NCI-H2081 (cell line): ENCODE measurements at places on chromosomes 6 and 20.

- DNase-seq, result no peak
These were observed 339.0 kb downstream of the TPBG start for GRCh38 chr6:82702574-82702973.

DNA sequence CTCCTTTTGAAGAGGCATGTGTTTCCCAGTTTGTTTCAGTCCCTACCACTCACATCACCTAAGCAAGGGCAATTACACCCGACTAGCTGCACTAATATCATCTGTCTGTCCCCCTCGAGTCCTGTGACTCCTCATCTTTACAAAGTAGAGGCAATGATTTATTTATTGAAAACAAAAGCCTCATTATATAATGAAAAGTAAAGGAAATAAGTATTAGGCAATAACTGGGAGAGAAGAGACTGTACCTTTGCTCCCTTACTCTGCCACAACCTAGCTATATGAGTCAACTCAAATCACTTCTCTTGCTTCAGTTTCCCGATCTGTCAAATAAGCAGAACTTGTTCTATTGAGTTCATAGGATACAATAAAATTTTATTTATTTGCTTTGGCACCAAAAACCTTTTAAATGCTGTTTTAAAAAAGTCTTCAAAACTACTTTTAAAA lies 38.9 kb downstream of the CSNK2A1 start:
- no peak for DNase-seq

DNA sequence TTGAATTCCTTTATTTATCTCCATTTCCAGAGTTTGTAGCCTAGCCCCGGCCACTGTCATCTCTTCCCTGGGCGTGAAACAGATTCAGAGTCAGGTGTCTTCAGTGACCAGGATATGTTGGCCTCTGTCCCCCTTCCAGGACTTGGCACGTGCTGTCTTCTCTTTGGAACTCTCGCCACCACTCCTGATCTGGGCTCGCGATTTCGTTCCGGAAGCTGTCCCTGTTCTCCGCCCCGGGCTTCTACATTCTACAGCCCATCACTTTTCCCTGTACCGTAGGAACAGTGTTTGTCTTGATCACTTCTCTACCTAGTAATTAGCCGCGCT lies 739 bp downstream of the GSS start:
- DNase-seq, result no peak

DNA sequence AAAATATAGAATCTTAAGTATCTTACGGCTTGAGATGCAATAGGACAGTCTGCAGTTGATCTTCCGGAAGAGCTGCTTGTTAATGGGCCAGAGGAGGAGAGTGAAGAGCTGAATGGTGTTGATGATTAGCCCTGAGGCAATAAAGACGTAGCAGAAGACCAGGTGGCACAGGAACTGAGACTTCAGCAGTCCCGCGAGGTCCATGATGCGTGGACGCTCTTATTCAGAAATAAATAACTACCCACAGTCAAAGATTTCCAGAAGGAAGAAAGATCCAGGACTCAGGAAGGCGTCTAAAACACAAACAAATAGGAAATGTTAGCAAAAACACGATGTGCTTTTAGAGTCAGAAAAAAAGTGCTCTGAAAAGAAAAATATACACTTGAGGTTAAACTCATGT lies 41.9 kb downstream of the AGPAT4 start:
- no peak for DNase-seq
